ENCODE measurements at places on chromosomes 12 and 14.

DNA sequence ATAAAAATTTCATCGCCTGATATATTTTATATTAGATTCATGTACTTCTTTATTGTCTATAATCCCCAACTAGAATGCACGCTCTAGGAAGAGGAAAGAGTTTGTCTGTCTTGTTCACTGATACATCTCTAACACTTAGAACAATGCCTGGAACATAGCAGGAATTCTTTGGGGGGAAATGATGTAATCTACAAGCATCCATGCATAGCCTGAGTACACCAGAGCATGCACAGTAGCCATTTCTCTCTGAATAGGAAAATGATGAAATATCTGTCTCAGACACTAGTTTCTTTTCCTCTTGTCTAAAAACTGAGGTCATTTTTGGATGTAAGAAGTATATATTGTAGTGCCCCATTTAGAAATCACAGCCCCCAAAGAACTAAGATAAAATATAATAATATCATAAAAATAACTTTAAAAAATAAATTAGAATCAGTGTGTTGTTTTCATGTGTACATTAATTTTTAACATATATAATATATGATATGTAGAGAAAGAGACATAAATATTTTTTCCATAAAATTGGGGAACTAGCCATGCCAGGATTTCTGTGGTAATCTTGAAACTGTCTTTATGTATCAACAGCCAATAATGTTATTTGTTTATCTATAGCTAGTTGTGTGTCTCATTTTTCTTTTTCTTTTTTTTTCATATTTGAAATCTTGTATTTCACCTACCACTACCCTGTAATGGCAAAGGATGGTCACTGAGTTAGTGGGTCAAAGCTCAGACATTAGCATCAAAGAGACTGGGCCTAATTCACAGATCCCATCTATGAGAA is 155.6 kb upstream of the TMCC3 start:
- no peak for DNase-seq

GRCh38 chr12:1928439-1929121 is 10.1 kb upstream of the CACNA2D4 start:
- DNase-seq = no peak

DNA sequence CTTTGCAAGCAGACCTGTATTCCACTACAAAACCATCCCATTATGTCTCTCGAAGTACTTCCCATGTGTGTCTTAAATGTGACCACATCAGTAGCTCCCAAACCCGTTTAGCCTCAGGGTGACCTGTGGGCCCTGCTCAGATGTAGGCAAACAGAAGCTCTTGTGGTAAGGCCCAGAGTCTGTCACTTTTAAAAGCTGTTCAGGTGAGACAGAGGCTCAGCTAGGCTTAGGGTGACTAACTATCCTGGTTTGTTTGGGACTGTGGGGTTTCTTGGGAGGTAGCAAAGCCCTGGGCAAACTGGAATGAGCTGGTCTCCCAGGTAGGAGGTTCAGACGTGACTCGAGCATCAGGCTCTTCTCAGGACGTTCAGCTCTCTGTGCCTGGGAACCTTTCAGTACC is 64.5 kb upstream of the VASH1 start:
- DNase-seq = no peak

GRCh38 chr12:107843351-107844311 is 69.1 kb downstream of the ASCL4 start:
- DNase-seq = peak; percentile 69

DNA sequence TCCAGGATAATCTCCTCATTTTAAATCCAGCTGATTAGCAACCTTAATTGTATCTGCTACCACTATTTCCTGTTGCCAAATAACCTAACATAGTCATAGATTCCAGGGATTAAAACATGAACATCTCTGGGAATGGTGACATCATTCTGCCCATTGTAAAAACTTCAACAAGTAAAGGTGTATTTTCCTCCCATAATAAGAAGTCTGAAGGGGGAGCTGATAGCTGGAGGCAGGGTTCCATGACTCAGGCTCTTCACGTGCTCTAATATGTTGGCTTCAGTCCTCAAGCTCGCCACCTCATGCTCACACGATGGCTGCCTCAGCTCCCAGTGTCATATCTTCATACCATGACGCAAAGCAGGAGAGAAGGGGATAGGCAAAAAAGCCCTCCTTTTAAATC is 172.0 kb upstream of the VASH1 start:
- no peak for DNase-seq

GRCh38 chr12:69274861-69275260 is 35.5 kb downstream of the CPSF6 start:
- DNase-seq = no peak

DNA sequence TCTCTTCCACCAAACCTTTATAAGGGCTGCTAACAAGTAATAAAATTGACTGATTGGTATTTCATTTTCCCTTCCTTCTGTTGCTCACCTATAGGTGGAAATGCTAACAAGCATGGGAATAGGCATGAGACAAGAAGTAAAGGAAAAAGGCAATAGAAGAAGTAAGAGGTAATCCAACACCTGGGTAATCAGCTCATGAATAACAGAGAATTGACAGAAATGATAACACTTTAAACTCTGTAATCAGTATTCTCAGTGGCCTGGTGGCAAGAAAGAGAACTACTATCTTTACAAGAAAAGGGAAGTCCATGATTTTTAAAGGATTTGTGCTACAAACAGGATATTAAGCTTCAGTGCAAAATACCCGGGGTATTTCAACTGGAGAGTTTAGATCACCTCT is 737.8 kb downstream of the RERGL start:
- DNase-seq = no peak

GRCh38 chr14:54890788-54891187 is 11.8 kb downstream of the GCH1 start:
- DNase-seq = no peak

DNA sequence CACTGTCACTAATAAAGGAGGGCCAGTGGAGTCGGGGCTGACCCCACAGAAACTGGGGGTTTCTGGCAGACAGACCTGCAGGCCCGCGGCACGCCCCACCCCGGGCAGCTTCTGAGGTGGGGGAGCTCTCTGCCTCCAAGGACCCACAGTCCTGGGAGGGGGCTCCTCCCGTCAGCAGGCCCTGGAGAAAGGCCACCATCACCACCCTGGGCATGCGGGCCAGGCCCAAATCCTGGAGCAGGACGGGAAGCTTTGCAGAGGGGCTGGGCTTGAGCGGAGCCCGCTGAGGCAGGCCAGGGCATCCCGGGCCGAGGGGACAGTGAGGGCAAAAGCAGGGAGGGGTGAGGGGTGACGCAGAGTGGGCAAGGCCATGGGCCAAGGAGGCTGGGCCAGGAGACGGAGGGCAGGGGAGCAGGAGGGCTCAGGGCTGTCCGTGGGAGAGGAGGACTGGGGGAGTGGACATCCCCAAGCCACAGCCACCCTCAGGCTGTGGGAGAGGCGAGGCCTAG is 11.1 kb upstream of the GPR132 start:
- no peak for DNase-seq

GRCh38 chr12:48996794-48997718 is 2.1 kb downstream of the DDN start:
- DNase-seq = peak; percentile 81
